Activated T-cell treated with anti-CD3 and anti-CD28 coated beads, Interleukin-2, amount 50 U/mL, for 1 hour (primary cell): ENCODE measurements at places on chromosomes 12 and 14.

GRCh38 chr14:88166616-88167015 lies 156.5 kb downstream of the KCNK10 start:
- DNase-seq: no peak

DNA sequence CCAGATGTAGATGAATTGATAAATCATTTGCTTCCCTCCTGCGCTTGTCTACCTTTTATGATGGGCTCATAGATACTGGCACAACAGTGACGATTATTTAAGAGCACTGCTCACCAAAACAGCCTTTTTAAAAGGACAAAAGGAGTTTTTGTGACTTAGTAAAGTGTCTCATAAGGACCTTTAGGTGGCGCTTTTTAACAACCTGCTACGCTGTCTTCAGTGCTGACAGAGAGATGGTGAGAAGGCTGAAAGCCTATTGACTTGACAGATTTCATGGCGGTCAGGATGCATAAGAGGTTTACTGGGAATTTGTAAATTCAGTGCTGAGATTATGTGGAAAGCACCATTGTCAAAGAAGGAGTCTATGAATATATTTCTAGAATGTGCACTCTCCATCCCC lies 87.6 kb downstream of the SLC15A5 start:
- no peak for DNase-seq

GRCh38 chr14:87540339-87540738 lies 452.6 kb downstream of the GALC start:
- DNase-seq: no peak

DNA sequence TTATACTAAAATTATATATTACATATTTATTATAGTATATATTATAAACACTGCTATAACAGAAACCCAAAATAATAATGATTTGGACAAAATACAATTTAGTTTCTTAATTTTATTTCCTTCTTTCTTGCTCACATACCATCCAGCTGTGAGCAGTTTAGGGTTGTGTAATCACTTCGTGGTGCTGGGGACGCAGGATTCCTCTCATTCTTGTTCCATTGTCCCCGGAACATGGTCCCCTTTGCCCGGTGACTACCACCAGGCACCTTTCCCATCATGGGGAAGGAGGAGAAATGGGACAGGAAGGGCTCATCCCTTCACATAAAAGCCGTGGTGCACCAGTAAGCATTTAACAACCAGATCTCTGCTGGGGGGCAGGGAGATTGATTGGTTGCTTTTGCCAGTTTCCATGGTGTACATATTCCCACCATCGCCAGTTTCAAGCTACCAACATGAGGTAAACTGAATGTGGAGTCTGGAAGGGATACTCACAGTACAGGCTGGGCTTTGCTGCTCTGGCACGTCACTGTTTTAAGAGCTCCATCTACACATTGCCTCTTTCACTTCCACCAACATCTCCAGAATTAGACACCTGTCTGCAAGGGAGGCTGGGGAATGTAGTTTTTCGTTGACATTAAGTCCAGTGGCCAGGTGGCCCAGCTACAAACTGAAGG lies 191.5 kb downstream of the TMEM132C start:
- no peak for DNase-seq

DNA sequence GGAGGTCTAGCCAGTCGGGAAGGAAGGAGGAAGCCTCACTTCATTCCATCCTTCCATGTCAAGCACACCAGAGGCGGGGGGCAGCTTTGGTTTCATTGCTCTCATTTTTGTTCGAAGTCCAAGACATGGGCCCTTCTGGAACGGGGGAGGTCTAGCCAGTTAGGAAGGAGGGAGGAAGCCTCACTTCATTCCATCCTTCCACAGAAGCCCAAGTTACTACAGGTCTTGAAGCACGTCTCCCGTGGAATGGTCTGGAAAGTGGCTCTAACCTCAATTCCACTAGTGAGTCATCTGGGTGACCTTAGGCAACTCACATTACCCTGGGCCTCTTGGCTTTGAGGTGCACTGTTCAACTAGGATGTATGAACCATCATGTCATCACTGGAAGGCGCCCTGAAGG lies 156.3 kb downstream of the NTF3 start:
- DNase-seq: no peak

DNA sequence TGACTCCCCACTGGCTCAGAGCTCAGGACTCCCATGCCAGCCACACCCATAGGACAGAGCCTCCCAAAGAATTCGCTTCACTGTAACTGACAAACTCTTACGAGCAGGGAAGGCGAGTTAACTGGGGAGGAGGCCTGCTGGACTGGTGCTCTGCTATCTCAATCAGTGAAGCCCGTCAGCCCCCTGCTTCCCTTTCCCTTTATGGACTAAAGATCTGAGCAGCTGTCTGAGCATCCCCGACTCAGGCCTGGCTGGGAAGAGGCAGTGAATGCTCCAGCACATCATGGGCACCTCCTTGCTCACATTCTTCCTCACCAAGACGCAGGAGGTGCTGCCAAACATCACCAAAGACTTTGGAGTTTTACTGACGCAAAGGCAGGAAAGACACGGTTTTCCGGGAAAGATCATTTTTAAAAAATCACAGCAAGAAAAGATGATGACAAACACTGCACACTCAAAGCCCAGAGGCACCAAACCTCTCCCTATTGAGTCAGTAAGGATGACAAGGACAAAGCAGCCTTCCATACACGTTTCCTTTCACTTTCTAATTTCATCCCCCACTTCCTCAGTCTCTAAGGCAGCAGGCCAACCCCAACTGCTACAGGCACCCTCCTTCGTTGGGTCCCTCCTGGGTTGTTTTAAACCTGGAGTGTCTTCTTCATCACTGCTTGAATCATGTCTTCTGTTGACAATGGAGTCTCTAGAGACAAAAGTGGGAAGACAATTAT lies 45.0 kb upstream of the P2RX7 start:
- no peak for DNase-seq

DNA sequence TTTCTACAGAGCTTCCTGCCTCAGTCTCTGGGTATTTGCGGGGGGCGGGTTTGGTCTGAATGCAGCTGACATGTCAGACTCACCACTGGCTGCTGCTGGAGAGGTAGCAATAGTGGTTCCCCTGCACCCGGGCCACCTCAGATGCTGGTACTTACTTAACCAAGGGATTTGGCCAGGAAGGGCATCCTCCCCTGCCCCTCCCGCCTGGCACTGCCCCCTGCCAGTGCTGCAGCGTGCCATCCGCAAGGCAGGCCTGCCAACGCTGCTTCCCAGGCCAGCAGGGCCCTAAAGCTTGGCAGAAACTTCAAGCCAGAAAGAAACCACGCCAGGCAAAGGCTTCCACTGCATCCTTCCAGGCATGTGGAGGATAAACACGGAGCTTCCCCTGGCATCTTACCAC lies 22.1 kb downstream of the RAB35 start:
- DNase-seq: no peak

DNA sequence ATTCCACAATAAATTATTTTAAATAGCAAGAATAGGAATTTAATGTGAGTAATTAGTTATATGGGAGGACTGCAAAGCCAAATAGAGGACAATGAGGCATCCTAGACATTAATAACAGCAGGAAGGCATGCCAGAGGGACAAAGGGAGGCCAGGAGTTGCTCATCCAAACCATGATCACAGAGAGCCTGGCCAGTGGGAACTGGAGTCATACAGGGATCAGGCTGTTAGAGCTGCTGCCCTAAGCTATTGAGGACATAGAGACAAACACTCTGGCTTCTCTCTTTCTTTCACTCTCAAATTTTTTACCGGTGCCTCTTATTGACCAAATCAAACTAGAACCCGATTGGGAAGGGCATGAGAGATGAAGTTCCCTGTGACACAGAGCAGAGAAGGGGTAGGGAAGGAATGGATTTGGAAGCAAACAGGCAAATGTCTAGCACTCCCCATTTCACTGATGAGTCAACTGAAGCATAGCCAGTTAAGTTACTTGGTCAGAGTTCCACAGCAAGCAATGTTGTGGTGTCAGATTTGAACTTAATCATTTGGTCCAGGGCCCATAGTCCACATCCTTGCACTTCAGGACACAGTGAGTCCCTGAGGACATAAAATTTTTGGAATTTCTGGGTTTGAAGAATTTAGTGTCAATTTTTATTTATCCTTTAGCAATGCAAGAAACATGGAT lies 17.9 kb upstream of the CFAP54 start:
- no peak for DNase-seq

- no peak for DNase-seq
Observed at GRCh38 chr12:92244036-92244435, 98.4 kb upstream of the BTG1 start.

DNA sequence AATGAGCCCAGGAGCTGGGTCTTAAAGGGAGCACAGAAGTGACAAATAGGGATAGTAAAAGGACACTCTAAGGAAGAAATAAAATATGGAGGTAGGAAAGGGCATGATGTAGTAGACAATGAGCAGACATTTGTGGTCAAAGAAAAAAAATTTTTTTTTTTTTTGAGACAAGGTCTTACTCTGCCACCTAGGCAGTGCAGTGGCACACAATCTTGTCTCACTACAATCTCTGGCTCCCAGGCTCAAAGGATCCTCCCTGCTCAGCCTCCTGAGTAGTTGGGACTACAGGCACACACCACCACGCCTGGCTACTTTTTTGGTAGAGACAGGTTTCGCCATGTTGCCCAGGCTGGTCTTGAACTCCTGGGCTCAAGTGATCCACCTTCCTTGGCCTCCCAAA lies 8.5 kb downstream of the FKBP3 start:
- DNase-seq: no peak

DNA sequence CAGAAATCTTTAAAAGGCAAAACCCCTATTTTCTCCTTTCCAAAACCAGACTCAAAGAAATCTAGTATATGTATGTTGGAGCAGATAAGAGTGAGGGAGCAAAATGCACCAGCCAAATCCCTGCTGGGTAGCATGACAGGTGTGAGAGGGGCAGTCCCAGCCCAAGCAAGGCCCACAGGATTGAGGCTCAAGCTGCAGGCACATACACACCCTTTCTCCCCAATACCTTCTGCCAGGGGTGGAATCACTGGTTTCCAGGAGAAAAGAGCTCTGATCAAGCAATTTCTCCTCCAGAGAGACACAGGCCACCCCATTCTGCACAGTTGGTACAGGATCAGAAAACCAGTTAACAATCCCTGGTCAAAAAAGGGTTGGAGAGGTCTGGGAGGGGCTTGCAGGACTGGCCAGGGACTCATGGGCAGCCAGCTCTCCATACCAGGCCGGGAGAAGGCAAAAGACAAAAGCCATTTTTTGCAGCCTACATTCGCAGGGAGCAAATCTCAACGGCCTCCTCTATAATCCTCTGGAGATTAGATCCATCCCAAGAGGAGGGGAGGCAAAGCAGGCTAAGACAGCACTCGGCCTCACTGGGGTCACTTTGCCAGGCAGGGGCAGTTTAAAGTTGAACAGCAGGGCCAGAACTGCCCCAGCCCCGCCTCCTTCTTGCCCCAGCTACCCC lies 2.1 kb downstream of the KMT2D start:
- no peak for DNase-seq

DNA sequence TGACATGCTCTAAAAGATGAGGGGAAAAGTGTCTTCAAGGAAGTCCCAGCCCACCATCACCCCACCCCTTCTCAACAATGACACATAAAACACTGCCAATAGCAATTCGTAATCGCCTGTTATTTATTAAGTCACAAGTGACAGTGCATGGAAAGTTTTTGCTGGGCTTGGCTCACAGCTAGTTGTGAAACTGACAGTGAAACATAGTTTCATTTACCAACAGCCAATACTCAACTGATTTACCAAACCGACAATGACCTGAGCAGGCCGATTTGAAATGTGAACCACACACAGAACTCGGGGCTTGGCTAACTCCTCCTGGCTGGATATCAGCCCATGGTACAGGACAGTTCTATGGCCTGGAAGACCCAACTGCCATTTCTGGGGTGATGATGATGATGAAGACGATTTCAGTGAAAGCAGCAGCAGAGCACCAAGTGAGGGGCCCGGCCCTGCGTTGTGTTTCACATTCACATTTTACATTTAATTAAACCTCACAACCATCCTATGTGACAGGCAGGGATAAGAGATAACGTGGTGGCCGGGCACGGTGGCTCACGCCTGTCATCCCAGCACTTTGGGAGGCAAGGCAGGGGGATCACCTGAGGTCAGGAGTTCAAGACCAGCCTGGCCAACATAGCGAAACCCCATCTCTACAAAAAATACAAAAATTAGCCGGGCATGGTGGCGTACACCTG lies 42.7 kb downstream of the CAMKK2 start:
- no peak for DNase-seq

- no peak for DNase-seq
Observed at GRCh38 chr14:81406863-81407262, 6.7 kb upstream of the STON2 start.

GRCh38 chr14:52000696-52001095 lies 11.3 kb downstream of the RTRAF start:
- no peak for DNase-seq

DNA sequence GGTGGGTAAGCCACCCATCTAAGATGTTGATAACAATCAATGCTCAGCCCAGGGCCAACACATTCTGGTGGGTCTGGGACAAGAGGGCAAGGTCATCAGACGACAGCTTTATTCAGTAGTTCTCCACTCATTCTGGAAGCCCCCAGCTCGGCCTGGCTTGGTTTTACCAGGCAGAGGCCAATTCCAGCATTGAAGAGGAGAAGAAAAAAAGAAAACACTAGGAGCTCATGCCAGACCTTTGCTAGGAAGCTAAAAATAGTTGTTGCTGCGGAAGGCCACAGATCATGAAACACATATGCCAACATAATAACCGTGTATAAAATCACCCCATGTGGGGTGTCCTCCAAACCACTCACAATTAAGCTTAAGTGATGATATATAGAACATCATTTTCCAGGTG lies 44.4 kb downstream of the CCDC60 start:
- DNase-seq: no peak

GRCh38 chr12:65986047-65986446 lies 144.5 kb downstream of the LLPH start:
- no peak for DNase-seq

- no peak for DNase-seq
Observed at GRCh38 chr12:19916974-19917373, 451.4 kb upstream of the PDE3A start.

GRCh38 chr12:119432949-119433348 lies 98.4 kb downstream of the CCDC60 start:
- DNase-seq: no peak

DNA sequence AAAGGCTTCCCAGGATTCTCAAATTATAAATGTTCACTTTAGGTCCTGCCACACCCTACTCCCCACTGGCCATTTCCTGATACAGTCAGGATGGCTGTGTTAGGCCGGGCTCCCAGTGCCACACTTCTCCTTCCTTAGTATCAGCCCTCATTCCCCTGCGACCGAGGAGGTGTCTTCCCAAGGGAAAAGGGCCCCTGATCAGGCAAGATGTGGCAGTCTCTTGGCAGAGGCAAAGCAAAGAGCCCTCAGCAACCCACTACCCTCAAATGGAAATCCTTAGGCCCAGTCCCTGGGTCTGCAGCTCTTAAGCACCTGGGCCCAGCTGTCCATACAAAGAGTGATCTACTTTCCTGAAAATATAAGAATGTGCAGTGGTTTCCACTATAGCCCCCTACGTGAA lies 96.5 kb upstream of the VASH1 start:
- no peak for DNase-seq

DNA sequence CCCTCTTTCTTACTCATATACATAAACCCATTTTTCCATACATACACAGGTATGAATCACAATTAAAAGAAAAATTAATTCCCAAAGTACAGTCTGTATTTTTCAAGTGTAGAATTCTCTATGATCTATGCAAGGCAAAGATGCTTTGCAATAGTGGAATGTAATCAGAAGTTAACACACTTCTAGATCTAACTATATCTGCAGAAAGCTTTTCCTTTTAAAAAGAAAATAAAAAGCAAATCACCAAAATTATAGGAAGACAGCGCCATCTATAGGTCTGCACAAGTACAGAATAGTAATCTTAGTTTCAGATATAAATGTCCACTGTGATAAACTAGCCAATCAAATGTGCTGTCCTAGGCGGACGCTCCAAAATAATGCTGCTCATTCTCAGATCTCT lies 22.0 kb downstream of the SLC25A21 start:
- no peak for DNase-seq

- DNase-seq: no peak
Observed at GRCh38 chr14:92886337-92886736, 36.6 kb upstream of the CHGA start.
